ENCODE measurements at places on chromosomes 16 and 17. TPM values are rescaled to one million over a fixed set of nuclear protein-coding genes. Genes with fewer than 3 reads are reported as not detected.

Gene SRCAP
- total RNA-seq, result 36.9 TPM

Gene TIMP2
- total RNA-seq, result 172 TPM

Gene ABAT
- 9.1 TPM for total RNA-seq

Gene ACSM2B
- not detected for total RNA-seq

Gene GP1BA
- total RNA-seq, result 0.19 TPM

Gene GDPD3
- total RNA-seq, result 3.1 TPM

Gene CX3CL1
- 32.2 TPM for total RNA-seq

Gene FGF11
- 0.13 TPM for total RNA-seq

Gene TSR1
- total RNA-seq, result 44.4 TPM

Gene MYCBPAP
- total RNA-seq, result not detected

Gene CES1
- 16.3 TPM for total RNA-seq

Gene RAD51D
- 7.9 TPM for total RNA-seq

Gene TMEM204
- 48.2 TPM for total RNA-seq

Gene SEPTIN12
- not detected for total RNA-seq

Gene KRTAP1-5
- not detected for total RNA-seq

Gene ANKRD13B
- 5.6 TPM for total RNA-seq

Gene BOLA2
- total RNA-seq, result 8.4 TPM

Gene KRT15
- 1.2 TPM for total RNA-seq

Gene SLC38A7
- 10.7 TPM for total RNA-seq

Gene LRRC3C
- not detected for total RNA-seq

Gene CRHR1
- total RNA-seq, result 0.10 TPM

Gene KCNJ12
- total RNA-seq, result 2.0 TPM

Gene CPHXL
- not detected for total RNA-seq

Gene TOX3
- 4.8 TPM for total RNA-seq

Gene KRTAP4-5
- not detected for total RNA-seq

Gene CTRB1
- not detected for total RNA-seq

Gene C1QTNF1
- 50.8 TPM for total RNA-seq

Gene CCL16
- total RNA-seq, result not detected

Gene SOST
- not detected for total RNA-seq

Gene CRYBA1
- total RNA-seq, result not detected

Gene GNAO1
- total RNA-seq, result 3.4 TPM

Gene TP53TG3
- not detected for total RNA-seq

Gene CSH2
- total RNA-seq, result 0.23 TPM

Gene PAQR4
- 2.8 TPM for total RNA-seq

Gene C17orf100
- total RNA-seq, result not detected

Gene SERPINF2
- 4.4 TPM for total RNA-seq

Gene DPEP2
- total RNA-seq, result 2.3 TPM

Gene OR4D1
- not detected for total RNA-seq

Gene RUNDC3A
- not detected for total RNA-seq

Gene SDR42E2
- total RNA-seq, result not detected

Gene CLDN7
- total RNA-seq, result 16.9 TPM

Gene SHBG
- total RNA-seq, result not detected

Gene NHLRC4
- total RNA-seq, result 0.47 TPM

Gene ZNF469
- 0.96 TPM for total RNA-seq

Gene RPS6KB1
- 19.2 TPM for total RNA-seq

Gene MFSD6L
- total RNA-seq, result not detected

All from gastroesophageal sphincter (tissue), 4 donors.